K562 (cell line): ENCODE measurements at places on chromosomes 3 and 15.
A peak's percentile ranks its signal among the peaks of the same experiment; 100 is the strongest.

GRCh38 chr15:27481768-27482167, 510.8 kb downstream of the GABRG3 start:
- no peak for DNase-seq

DNA sequence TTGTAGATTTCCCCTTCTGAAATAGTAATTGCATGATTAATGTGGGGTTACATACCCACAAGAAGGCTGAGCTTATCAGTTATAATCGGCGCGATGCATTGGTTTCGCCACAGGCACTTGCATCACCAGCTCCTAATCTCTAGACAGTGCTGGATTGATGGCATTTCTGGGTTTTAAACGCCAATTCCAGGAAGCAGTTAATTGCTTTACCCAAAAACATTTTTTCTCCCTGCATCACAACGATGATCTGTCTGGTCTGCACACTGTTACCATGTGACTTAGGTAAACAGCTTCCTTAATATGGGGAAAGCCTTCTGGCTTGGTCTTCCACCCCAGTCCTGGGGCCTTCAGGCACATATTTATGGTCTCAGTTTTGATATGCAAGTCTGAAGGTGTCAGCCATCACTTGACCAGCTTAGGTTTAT, 70.0 kb upstream of the HEG1 start:
- DNase-seq = no peak

DNA sequence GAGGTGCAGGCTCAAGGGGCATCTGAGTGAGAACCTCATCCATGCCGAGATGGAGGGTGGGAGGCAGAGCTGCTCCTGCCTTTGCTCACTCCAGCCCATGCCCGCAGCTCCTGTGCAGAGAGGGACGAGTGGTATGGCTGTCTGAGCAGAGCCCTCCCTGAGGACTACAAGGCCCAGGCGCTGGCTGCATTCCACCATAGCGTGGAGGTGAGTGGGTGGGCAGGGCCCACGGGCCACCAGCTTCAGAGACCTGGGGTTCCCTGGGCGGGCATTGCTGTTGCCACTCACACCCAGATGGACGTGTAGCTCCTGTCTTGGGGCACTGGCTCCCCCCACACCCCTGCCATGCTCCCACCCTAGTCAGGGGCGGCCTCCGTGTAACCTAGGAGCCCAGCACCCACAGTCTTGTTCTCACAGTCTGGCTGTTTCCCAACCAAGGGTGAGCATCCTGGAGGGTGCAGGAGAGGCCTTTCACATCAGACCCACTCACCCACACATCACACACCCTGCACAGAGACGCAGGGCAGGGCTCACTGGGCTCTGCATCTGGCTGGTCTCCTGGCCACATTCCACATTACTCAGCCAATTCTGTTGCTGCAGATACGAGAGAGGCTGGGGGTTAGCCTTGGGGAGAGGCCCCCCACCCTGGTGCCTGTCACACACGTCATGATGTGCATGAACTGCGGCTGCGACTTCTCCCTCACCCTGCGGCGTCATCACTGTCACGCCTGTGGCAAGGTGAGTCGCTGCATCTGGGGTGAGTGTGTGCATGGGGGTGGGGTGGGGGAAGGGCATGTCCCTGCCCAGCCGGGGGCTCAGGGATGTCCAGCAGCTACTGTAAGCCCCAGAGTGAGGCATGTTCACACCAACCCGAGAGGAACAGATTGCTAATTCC, 25.3 kb upstream of the NR2C2 start:
- no peak for DNase-seq

GRCh38 chr3:42735615-42736014, 33.0 kb upstream of the HHATL start:
- no peak for DNase-seq

- DNase-seq = no peak
Measured at GRCh38 chr3:157423337-157423736, 13.3 kb upstream of the PTX3 start.

DNA sequence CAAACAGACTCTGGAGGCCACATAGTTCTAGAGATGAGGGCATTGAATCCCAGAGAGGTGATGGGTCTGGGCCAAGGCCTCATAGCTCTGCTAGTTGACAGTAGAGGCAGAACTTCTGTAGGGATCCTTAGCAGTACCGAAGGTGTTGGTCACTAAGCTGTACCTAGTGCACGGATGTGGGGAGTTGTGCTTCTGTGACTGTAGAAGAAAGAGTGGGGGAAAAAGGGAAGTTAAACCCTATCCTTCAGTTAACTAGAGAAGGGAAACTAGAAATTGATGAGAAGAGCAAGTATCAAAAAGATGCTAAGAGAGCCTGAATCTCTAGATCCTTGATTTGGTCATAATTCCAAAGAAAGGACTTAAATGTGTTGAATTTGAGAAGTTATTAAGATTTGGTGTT, 186.7 kb downstream of the NFKBIZ start:
- DNase-seq = no peak

- no peak for DNase-seq
Measured at GRCh38 chr3:126317029-126317996, 39.9 kb downstream of the KLF15 start.

- DNase-seq = no peak
Measured at GRCh38 chr3:153574445-153574844, 412.4 kb downstream of the RAP2B start.

DNA sequence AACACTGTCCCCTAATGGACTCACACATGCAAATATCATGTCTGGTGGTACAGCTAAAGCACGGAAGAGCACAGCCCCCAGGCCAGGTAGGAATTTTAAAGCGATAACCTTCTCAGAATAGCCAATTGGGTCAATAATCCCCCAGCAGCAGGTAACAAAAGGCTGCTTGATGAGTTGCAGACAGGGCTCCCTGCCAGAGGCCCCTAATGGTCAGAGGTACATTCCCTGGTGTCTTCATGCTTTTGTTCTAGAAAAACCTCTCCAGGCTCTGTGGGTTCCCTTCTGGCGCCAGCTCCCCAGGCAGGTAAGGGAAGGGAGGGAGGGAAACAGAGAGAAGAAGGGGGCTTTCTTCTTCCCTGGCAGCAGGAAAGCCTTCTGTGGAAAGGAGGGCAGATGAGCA, 43.4 kb upstream of the PRTG start:
- no peak for DNase-seq

- DNase-seq = no peak
Measured at GRCh38 chr3:193621127-193621526, 28.1 kb downstream of the OPA1 start.

GRCh38 chr3:158765518-158766205, 33.4 kb upstream of the RARRES1 start:
- no peak for DNase-seq

GRCh38 chr3:134929976-134930375, 134.9 kb downstream of the EPHB1 start:
- DNase-seq = no peak

DNA sequence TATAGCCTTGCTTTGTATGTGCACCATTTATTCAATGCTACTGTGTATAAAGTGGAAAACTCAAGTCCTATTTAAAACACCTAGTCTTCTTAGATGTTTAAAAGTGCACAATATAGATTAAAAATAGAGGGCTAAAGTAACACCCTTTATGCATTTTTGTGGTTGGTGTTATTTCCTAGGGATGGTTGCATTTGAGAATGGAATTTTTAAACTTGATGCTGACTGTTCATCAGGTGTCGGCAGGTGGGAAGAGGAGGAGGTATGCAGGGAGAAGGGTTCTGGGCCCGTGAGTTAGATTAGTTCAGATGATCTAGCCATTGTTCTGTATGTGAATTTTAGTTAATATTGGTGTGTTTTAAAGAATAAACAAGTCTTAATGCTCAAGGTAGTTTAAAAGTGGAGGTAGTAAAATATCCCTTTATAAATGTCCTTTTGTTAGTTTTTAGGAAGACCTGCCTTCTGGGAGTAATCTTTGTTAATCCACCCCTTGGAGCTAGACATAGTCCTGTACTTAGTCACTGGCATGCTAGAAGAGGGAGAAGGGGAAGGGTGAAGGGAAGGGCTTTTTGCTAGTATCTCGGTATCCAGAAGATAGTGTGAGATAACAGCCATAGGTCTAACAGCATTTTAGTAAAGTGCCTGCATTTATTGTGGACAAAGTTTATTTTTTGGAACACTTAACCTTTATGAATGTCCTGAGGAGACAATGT, 8.1 kb upstream of the SRPRB start:
- no peak for DNase-seq

- no peak for DNase-seq
Measured at GRCh38 chr3:165725296-165725695, 111.9 kb downstream of the BCHE start.

DNA sequence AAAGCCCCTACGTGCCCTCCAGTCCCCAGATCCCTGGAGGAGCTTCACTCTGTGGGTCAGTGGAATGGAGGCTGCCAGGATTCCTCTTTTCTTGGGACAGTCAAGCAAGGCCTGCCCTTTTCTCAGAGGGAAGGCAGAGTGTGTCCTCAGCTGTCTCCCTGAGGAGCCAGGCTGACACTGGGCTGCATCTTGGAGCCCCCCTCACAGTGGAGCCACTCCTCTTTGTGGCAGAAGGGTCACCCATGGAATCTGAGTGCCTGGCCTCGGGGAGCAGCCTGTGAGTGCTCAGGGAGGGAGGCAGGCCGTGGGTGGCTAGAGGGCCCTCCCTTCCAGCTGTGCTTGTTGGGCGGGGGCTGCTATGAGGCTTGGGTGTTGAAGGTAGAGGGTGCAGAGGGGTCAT, 41.2 kb downstream of the BOC start:
- DNase-seq = no peak

- no peak for DNase-seq
Measured at GRCh38 chr3:72515941-72516340, 332.3 kb downstream of the SHQ1 start.

GRCh38 chr3:133941415-133941821, 45.7 kb upstream of the RAB6B start:
- no peak for DNase-seq

GRCh38 chr3:58409663-58410062, 24.0 kb downstream of the PDHB start:
- DNase-seq = no peak

- DNase-seq = no peak
Measured at GRCh38 chr3:121719423-121719822, 30.1 kb downstream of the GOLGB1 start.

DNA sequence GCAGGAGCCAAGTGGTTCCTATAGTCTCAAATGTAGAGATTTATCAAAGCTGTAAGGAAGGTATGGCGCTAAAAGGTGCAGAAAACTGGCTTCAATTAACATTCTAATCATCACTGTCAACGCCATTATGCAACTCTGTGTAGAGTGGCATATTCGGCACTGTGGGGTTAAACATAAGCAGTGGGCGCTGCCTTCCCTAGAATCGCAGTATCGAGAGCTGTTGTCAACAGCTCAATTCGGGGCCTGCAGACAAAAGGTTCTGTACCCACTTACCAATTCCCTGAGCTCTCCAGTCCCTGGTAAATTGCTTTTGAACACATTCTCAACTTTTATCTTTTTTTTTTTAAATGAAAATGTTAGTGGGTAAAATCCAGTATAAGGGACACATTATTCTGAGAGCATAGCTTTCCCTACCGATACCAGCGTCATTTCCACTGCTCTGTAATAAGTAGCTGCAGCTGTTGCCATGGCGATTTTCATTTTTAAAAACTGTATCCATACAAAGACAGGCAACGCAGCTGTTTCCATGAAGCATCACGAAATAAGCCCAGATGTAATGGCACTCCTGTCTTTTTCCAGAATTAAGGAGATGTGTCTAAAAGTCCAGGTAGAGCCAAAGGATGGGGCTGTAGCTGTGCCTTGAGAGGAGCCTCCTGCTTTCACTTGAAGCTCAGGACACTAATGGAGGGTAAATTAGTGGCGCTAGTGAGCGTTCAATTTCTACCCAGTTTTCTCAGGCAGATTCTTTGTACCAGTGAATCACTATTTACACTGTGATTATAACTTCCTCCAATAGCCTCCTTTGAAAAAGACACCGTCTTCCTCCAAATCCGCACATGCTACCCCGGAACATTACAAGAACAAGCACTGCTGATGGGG, 250.3 kb downstream of the SLC9A9 start:
- no peak for DNase-seq

GRCh38 chr3:68007621-68008226, 353.3 kb upstream of the SUCLG2 start:
- DNase-seq = no peak

- DNase-seq = peak; percentile 76
Measured at GRCh38 chr3:184005941-184006507, 11.7 kb downstream of the ABCC5 start.
